ENCODE measurements at places on chromosomes 1 and 21. TPM values are rescaled to one million over a fixed set of nuclear protein-coding genes. Genes with fewer than 3 reads are reported as not detected.

RRP15 gene
- 5.5 TPM for total RNA-seq

TACSTD2 gene
- total RNA-seq, result 0.87 TPM

KRTAP10-1 gene
- total RNA-seq, result not detected

CA6 gene
- total RNA-seq, result not detected

LCE2A gene
- total RNA-seq, result not detected

RFX5 gene
- total RNA-seq, result 19.8 TPM

CYP4A11 gene
- 0.16 TPM for total RNA-seq

FAM78B gene
- 19.8 TPM for total RNA-seq

DNA sequence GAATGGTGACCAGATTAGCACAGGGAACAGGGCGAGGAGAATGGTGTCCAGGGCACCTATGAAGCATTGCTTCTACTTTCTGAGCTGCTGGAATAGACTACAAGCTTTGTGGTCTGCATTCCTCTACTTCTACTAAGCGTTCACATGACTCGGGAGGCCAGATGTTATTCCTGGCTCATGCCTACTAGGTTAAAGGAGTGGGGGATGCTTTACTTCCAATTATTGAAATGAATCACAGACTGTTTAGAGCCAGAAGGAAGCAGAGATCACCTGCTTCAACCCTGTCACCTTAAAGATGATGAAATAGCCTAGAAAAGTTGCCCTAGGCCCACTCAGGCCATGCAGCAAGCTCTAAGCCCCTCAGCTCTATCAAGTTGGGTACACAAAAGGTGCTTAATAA is 633.5 kb downstream of the KIF26B start:
- H3K27ac ChIP-seq, result no peak overlapping the region
- H3K27me3 ChIP-seq, result no peaks in the 10 kb centered on the region
- no peaks in the 10 kb centered on the region for H3K4me1 ChIP-seq

DNA sequence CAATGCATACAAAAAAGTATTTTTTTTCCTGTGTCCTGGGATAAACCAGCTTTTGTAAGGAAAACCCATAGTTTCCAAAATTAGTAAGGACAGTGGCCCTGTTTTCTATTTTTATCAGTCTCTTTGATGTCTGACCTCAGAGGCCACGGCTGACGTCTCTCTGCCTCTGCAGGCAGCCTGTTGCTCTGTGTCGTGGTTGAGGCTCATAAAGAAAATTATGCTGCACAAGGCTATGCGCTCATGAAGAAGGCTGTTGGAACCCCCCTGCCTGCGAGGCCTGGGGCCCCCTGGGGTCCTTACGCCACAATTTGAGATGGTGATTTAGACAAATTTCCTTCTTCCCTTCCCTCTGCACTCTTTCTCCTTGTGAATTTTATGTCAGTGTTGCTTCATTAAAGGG is 48.9 kb downstream of the AGPAT3 start:
- no peak overlapping the region for H3K27ac ChIP-seq
- no peak for DNase-seq
- no peaks in the 10 kb centered on the region for H3K4me1 ChIP-seq
- no peak overlapping the region for H3K4me3 ChIP-seq
- H3K36me3 ChIP-seq, result no peaks in the 10 kb centered on the region

GRCh38 chr1:67645495-67646144 is 39.4 kb upstream of the GADD45A start:
- no peak overlapping the region for H3K27ac ChIP-seq
- peak; percentile 48 for DNase-seq
- no peaks in the 10 kb centered on the region for H3K36me3 ChIP-seq
- peaks cover 17% of the 10 kb centered on the region for H3K4me1 ChIP-seq

DNA sequence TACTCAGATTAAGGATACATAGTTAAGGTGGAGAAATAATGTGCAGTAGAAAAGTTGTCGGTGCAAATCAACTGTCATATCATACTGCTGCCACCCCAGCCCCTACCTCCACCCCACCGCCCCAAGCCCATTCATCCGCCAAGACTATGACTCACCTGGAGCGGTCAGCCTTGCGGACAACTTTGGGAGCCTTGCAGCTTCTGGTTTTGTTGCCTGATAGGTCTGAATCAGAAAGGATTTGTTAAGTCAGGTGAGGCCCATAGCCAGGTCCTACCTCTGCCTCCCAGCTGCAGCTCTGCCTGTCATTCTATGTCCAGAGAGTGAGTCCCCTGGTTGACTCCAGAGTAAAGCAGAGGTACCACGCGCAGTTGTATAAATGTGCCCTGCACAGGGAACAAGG is 12.6 kb downstream of the C1orf162 start:
- H3K27me3 ChIP-seq, result no peaks in the 10 kb centered on the region
- no peaks in the 10 kb centered on the region for H3K36me3 ChIP-seq
- DNase-seq, result no peak
- no peak overlapping the region for H3K4me3 ChIP-seq
- no peak overlapping the region for H3K27ac ChIP-seq

DNA sequence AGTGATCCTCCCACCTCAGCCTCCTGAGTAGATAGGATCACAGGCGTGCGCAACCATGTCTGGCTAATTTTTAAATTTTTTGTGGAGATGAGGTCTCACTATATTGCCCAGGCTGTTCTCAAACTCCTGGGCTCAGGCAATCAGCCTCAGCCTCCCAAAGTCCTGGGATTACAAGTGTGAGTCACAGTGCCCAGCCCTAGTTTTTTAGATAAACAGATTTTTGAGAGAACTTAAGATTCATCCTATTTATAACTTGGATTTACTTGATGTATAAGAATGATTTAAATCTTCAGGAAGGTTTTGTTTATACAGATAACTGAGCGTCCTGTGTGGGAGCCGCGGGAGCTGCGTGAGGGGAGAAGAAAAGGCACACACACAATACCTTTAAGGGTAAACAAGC is 26.2 kb downstream of the HEYL start:
- H3K36me3 ChIP-seq, result no peaks in the 10 kb centered on the region
- H3K4me1 ChIP-seq, result no peaks in the 10 kb centered on the region
- DNase-seq, result no peak
- no peaks in the 10 kb centered on the region for H3K27me3 ChIP-seq

- H3K27ac ChIP-seq, result no peak overlapping the region
- H3K36me3 ChIP-seq, result no peaks in the 10 kb centered on the region
- H3K4me1 ChIP-seq, result no peaks in the 10 kb centered on the region
- no peaks in the 10 kb centered on the region for H3K27me3 ChIP-seq
Observed at GRCh38 chr1:47638713-47639112, 200.9 kb downstream of the FOXD2 start.

DNA sequence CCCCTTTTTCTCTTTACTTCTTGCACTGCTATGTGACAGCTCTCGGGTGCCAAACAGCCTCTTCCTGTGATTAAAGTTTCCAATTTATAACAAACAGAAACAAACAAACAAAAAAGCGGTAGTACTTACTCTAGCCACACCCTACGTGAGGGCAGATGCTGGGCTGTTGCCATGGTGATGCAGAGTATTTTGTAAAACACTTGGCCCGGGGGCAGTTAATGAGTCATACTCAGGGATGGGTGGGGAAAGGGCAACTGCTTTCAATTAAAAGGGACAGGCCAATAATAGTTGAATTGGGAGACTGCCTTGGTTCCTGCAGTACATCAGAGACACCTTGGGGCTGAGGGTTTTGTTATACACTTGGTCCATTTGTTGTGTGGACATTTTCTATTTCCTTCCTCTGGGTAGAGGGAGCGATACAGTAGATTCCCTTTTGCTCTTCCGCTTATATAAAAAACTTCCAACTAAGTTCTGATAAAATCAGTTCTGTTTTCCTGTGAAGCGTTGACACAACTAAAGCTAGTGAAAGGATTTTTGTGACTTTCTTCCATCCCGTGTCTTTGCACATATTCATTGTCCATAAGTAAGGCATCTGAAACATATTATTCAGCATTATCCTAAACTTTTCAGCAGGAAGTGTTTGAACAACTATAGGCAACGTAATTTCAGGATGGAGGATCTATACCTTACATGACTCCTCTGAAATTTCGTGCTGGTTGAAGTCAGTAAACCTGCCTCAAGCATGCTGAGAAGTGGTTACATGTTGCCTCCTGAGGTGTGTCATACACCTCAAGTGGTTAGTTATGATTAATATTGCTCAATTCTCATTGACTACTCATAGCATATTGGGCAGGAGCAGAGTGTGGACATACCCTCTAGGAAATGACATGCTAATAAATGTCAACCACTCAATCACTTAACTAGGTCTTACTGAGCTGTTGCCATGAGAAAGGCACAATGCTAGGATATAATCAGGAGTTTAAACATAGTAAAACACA is 36.7 kb upstream of the THEM4 start:
- H3K36me3 ChIP-seq, result no peaks in the 10 kb centered on the region
- no peak overlapping the region for H3K4me3 ChIP-seq
- peak overlapping the region; percentile 14 for H3K27ac ChIP-seq
- H3K4me1 ChIP-seq, result peaks cover 36% of the 10 kb centered on the region
- no peaks in the 10 kb centered on the region for H3K27me3 ChIP-seq

- no peaks in the 10 kb centered on the region for H3K27me3 ChIP-seq
- no peaks in the 10 kb centered on the region for H3K36me3 ChIP-seq
- no peak overlapping the region for H3K4me3 ChIP-seq
Observed at GRCh38 chr1:245888809-245889208, 618.3 kb downstream of the SMYD3 start.

DNA sequence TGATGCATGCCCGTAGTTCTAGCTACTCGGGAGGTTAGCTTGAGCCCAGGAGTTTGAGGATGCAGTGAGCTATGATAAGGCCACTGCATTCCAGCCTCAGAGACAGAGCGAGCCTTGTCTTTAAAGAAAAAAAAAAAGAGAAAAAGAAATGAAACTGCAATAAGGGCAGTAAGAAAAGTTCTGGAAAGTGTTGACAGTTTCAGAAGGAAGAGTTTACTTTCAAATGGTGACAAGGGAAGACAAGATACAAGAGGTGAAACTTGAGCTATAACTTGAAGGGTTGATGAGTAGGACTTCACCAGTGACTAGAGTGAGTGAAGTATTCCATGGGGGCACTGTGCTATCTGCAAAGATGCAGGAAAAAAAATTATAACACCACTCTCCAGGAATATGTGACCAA is 125.0 kb downstream of the AKT3 start:
- H3K27me3 ChIP-seq, result no peaks in the 10 kb centered on the region
- no peak overlapping the region for H3K4me3 ChIP-seq
- H3K36me3 ChIP-seq, result no peaks in the 10 kb centered on the region

- H3K27ac ChIP-seq, result no peak overlapping the region
- H3K4me3 ChIP-seq, result no peak overlapping the region
- no peaks in the 10 kb centered on the region for H3K36me3 ChIP-seq
- no peak for DNase-seq
- H3K27me3 ChIP-seq, result no peaks in the 10 kb centered on the region
- H3K4me1 ChIP-seq, result no peaks in the 10 kb centered on the region
Observed at GRCh38 chr1:71835442-71835813, 446.9 kb downstream of the NEGR1 start.

- no peak overlapping the region for H3K4me3 ChIP-seq
- H3K4me1 ChIP-seq, result no peaks in the 10 kb centered on the region
- H3K27me3 ChIP-seq, result no peaks in the 10 kb centered on the region
- peak; percentile 25 for DNase-seq
Observed at GRCh38 chr1:115679141-115679611, 37.4 kb downstream of the VANGL1 start.

Data from testis (tissue), 5 donors.